ENCODE measurements at places on chromosomes 16 and 17.
A peak's percentile ranks its signal among the peaks of the same experiment; 100 is the strongest.

- no peak for DNase-seq
- H3K27ac ChIP-seq, result no peak overlapping the region
- H3K36me3 ChIP-seq, result no peaks in the 10 kb centered on the region
- peaks cover 11% of the 10 kb centered on the region for H3K27me3 ChIP-seq
- H3K4me3 ChIP-seq, result no peak overlapping the region
- H3K4me1 ChIP-seq, result no peaks in the 10 kb centered on the region
These were observed 11.9 kb upstream of the NAGPA start for GRCh38 chr16:5045499-5046115.

DNA sequence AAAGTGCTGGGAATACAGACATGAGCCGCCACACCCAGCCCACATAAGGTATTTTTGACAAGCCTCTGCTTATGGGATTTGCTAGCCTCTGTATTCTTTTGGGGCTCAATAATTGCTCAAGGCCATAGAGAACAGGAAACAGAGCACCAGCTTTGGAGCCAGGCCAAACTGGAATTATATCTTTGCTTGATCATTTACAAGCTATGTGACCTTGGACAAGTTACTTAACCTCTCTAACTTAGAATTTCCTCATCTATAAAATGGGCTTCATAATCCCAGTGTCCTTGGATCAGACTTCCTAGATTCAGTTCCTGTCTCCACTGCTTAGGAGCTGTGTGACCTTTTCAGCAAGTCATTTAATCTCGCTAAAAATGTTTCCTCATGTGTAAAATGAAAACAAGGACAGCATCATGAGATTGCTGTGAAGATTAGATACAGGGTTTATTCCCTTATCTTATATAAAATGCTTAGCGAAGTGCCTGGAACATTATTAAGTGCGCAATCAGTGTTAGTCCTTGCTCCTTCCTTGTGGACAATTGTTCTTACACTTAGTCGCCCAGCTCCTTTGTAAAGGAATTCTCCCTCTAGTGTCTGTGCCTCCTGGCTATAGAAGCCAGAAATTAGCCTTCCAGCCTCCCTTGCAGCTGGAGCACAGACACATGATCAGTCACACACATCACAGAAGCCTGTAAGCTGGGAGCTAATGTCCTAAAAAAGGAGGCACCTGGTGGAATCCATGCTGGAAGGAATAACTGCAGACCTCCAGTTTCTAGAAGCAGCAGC, 16.6 kb downstream of the KRT9 start:
- H3K27me3 ChIP-seq, result peaks cover 40% of the 10 kb centered on the region
- no peaks in the 10 kb centered on the region for H3K36me3 ChIP-seq
- no peak overlapping the region for H3K4me3 ChIP-seq
- no peaks in the 10 kb centered on the region for H3K4me1 ChIP-seq

DNA sequence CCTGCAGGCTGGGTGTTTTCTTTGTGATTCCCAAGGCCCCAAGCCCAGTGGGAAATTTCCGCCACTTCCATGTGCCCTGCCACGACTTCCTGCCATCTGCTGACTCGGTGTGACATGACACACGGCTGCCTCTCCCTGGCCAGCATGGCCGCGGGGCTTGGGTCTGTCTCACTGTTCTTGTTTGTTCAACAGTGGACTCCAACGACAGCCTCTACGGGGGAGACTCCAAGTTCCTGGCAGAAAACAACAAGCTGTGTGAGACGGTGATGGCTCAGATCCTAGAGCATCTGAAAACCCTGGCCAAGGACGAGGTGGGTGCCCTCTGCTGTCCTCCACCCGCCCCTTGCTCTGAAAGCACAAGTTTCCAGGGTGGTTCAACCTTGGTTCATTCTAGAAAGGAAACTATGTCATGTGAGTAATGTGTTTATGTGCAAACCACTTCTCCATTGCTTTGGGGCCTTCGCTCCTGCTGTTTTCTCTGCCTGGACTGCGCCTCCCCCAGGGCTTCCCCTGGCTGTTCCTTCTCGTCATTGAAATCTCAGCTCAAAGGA, 26.8 kb downstream of the KNOP1 start:
- no peak overlapping the region for H3K4me3 ChIP-seq
- H3K4me1 ChIP-seq, result no peaks in the 10 kb centered on the region
- peaks cover 54% of the 10 kb centered on the region for H3K36me3 ChIP-seq
- no peaks in the 10 kb centered on the region for H3K27me3 ChIP-seq
- H3K27ac ChIP-seq, result no peak overlapping the region

DNA sequence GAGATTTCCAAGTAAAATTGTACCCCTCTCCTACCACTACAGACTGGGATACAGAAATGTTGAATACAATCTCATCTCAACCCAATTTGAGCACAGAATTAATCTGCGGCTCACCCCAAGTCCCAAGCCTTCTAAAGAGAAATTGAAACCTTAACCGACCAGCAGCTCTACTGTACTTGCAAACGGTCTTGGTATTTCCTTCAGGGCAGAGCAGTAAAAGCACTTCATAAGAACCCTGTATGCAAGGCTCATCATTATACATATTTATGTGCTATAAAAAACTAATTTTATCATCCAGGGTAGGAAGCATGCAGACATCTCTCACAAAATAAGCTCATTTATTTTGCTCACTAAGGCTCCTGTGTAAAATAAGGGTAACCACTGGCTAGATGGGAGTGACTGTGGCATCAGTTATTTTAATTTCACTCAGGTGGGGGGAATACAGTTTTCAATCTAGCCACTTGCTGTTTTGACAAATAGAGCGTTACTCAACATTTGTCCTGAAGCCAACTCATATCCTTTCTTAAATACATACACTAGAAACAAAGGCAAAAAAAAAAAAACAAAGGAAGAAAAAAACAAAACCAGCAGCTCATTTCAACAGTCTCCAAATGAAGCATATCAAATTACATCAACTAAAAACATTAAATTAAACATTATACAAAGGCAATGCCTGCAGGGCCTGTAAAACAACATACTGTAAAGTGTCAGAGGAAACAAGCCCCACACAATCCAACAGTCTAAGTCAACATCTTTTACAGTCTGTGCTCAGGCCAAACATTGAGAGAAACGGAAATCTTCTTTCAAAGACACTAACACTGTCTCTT, 65.0 kb downstream of the PARN start:
- H3K4me1 ChIP-seq, result no peaks in the 10 kb centered on the region
- no peak overlapping the region for H3K27ac ChIP-seq
- DNase-seq, result no peak
- peaks cover 35% of the 10 kb centered on the region for H3K36me3 ChIP-seq
- no peak overlapping the region for H3K4me3 ChIP-seq

- no peaks in the 10 kb centered on the region for H3K36me3 ChIP-seq
- DNase-seq, result no peak
- H3K4me3 ChIP-seq, result no peak overlapping the region
- peaks cover 4% of the 10 kb centered on the region for H3K27me3 ChIP-seq
- no peak overlapping the region for H3K27ac ChIP-seq
These were observed 13.0 kb downstream of the AXIN2 start for GRCh38 chr17:65548269-65548969.

DNA sequence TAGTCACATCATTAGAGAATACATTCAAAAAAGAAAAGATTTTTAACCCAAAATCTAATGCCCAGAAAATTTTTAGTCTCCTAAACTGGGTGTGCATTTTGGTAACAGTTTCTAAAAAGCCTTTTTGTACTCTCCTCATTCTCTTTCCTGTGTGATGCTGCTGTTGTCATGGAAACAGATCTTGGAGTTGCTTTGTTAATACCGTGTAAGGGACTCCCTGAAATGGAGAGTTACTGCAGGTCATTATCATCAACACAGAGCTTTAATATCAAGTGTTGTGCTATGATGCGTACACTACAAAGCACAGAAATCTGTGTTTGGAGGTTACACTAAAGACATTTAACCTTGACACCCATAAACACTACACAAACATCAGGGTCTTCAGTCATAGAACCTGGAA, 216.3 kb downstream of the PRKCA start:
- no peaks in the 10 kb centered on the region for H3K27me3 ChIP-seq
- H3K4me3 ChIP-seq, result no peak overlapping the region
- H3K36me3 ChIP-seq, result no peaks in the 10 kb centered on the region
- DNase-seq, result no peak
- H3K27ac ChIP-seq, result no peak overlapping the region
- H3K4me1 ChIP-seq, result no peaks in the 10 kb centered on the region

- no peak overlapping the region for H3K4me3 ChIP-seq
- H3K27ac ChIP-seq, result no peak overlapping the region
- H3K36me3 ChIP-seq, result peaks cover 3% of the 10 kb centered on the region
- DNase-seq, result no peak
- peaks cover 41% of the 10 kb centered on the region for H3K27me3 ChIP-seq
These were observed 4.0 kb upstream of the SCRN2 start for GRCh38 chr17:47844814-47845715.

- DNase-seq, result no peak
- H3K27ac ChIP-seq, result no peak overlapping the region
- no peak overlapping the region for H3K4me3 ChIP-seq
- peaks cover 35% of the 10 kb centered on the region for H3K27me3 ChIP-seq
- H3K36me3 ChIP-seq, result no peaks in the 10 kb centered on the region
These were observed 23.5 kb downstream of the SMTNL2 start for GRCh38 chr17:4607773-4608187.

- no peaks in the 10 kb centered on the region for H3K27me3 ChIP-seq
- H3K36me3 ChIP-seq, result no peaks in the 10 kb centered on the region
- H3K4me1 ChIP-seq, result peaks cover 44% of the 10 kb centered on the region
- H3K27ac ChIP-seq, result peak overlapping the region; percentile 86
- DNase-seq, result no peak
These were observed 14.9 kb downstream of the NAA60 start for GRCh38 chr16:3458278-3458851.
